ENCODE measurements at places on chromosomes 5 and 9.

DNA sequence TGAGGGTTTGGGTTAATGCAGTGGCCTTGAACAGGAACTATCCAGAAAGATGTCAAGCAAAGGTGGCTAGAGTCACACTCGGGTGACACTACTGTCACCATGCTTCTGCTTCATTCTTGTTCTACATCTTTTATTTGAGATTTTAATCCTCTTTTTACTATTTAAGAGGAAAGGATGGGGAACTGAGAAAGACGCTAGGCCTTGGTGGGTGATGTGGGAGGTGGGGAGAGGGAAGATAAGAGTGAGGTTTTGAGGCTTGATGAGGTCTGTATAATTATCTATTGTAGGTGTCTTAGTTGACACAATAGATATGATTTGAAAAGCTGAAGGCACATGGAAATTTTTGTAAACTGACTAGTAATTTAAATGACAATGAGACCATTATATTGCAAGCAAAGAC, 3.5 kb upstream of the BASP1 start:
- DNase-seq, result no peak

DNA sequence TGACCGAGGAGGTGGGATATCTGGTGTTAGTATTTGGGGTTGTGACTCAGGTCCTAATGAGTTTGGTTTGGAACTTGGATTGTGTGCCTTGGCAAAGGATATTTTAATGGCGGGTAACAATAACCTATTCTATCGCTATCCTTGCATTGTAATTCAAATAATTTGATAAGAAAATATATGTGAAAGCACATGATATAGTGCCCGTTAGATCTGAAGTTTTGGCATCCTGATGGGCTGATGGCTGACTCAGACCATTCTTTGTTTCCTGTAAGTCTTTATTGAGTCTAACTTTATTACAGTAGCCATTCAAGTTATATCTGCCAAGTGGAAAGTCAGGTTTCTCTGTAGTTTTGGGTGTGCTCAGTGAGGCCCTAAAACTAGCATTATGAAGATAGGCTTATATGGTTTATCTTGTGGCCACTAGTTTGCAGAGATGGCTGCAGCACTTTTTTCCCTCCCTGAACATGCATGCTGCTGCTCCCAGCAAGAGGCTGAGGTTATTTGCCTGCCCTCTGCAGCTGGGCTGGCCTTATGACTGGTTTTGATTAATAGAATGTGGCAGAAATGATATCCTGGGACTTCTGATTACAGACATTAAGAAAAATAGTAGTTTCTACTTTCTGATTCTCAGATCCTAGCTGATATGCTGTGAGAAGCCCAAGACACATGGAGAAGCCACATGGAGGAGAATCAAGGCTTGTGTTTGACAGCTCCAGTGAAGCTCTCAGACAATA, 46.6 kb downstream of the CFAP95 start:
- no peak for DNase-seq

DNA sequence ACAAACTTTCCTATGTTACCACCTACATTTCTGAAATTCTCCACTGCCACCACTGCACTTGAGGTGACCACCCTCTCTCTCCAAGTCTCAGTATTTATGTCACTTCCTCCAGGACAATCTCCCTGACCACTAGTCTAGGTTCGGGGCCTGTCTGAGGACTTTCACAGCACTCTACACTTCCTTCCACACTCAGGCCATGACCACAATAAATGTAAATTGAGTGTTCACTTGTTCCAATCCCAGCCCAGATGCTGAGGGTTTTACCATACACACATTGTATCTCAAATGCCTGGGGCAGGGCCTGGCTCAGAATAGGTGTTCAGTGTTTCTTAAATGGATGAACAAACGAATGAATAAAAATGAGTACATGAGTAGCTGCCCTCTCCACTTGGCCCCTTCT, 26.9 kb upstream of the CCNG1 start:
- no peak for DNase-seq

DNA sequence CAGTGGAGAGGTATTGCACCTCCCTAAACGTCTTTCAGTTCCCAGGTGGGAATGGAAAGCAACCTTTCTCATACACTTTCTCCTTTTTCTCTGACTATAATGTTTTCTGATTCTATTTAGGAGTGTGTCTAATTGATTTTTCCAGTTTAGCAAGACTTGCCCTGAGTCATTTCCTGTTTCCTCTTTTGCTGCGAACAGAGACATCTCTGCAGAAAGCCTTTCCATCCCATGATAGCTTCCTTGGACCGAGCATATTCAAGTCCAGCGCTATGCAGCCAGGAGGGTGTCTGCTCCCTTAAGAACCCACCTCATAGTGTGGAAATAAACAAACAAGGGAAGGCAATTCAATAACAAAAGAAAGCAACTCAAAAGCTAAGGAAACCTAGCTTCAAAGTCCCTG, 60.0 kb upstream of the CDH6 start:
- DNase-seq, result peak; percentile 34

- DNase-seq, result no peak
Observed at GRCh38 chr9:68970151-68970550, 43.8 kb downstream of the PRKACG start.

DNA sequence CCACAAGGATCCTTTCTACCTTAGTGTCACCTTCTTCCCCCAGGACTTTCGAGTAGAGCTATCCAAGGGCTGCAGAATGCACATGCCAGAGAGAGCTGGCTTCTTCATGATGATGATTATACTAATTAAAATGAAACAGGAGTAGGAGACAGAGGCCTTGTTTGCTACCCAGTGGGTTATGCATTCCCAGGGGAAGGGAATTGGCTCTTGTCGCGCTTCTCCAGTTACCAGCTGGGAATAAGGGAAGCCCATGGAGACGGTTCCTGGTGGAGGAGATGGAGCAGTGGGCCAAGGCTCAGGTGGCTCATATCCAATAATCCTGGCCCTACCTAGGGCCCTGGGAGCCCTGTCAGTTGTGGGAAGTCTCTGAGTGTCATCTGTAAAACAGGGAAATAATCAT, 65.1 kb downstream of the WWC1 start:
- no peak for DNase-seq
